ENCODE measurements at places on chromosomes 16 and 17.

DNA sequence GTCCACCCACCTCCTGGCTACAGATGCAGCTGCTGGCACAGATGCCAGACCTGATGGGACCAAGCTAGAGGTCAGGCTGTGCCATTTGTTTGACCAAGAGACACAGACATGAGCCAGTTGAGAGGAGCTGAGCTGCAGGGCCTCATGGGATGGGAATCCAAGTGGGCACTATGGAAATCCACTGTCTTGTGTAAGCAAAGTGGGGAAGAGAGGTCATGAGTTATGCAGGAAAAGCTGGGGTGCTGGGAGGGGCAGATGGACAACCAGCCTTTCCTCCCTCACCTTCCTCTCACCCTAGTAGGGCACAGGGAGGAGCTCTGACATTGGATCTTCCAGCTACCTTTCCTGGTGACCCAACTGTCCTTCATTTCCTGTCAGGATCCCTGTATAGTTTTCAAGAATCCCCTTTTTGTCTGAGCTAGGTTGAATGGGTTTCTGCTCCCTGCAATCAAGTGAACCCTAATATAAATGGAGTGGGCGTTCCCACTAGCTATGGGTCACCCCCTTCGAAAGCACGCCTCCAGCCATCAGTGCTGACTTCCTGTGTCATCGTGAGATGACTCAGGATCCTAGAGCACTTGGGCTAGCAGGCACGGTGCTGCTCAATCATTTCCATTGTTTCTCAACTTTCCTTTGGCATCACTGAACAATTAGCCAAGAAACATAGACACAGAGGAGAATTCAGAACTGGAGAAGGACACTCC is 13.6 kb downstream of the ATPAF2 start:
- DNase-seq, result no peak

- DNase-seq, result no peak
Measured at GRCh38 chr17:30132615-30133014, 16.0 kb downstream of the NSRP1 start.

GRCh38 chr16:88789594-88789993 is 4.6 kb upstream of the PIEZO1 start:
- no peak for DNase-seq

GRCh38 chr16:19348578-19349315 is 63.2 kb downstream of the CLEC19A start:
- no peak for DNase-seq

GRCh38 chr16:50040018-50040417 is 15.0 kb downstream of the CNEP1R1 start:
- no peak for DNase-seq

Data from right renal pelvis (tissue), 4 donors.